ENCODE measurements at places on chromosomes 4 and X.
A peak's percentile ranks its signal among the peaks of the same experiment; 100 is the strongest.

GRCh38 chr4:123288309-123289025, 108.1 kb upstream of the SPRY1 start:
- no peak for DNase-seq

DNA sequence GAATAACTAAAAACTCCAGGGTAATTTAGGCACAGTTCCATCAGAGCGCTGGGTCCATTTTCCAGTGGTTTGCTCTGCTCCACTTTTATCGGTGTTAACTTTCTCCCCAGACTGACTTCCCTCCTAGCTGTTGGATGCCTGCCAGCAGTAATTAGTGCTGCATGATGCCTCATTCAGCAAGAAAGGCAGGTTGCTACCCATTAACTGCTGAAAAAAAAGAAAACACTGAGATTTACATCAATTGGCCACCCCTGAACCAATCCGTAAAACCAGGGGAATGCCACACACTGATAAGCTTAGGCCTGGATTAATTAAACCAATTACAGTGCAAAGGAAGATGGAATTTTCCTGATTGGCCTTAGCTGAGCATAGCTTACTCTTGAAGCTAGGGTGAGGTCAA, 182.4 kb upstream of the CXXC4 start:
- no peak for DNase-seq

GRCh38 chrX:25059273-25059672, 43.5 kb upstream of the ARX start:
- no peak for DNase-seq

DNA sequence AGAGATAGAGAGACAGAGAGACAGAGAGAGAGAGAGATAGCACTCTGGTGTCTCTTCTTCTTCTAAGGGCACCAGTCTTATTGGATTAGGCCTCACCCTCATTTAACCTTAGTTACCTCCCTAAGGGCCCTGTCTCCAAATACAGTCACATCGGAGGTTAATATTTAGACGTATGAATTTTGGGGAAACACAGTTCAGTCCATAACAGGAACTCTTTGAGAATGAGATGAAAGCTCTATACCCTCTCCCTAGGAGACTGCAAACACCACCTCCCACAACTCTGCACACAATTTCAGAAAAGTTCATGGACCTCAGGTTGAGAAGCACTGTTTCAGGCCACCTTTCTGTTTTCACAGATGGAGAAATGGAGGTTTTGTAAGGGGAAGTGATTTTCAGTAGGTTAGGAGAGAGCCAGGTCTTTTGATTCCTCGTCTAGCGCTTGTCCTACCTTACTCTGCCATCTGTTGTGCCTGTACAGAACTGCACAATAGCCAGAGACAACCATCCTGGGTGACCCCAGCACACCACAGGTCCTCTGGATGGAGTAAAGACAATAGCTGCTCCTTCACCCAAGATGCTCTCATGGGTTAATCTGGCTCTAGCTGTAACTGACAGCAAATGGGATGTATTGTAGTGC, 16.9 kb upstream of the LOC101059915 start:
- no peak for DNase-seq

- DNase-seq, result no peak
Measured at GRCh38 chr4:168822481-168822880, 187.6 kb downstream of the CBR4 start.

GRCh38 chrX:39688576-39689375, 409.0 kb downstream of the BCOR start:
- DNase-seq, result no peak

DNA sequence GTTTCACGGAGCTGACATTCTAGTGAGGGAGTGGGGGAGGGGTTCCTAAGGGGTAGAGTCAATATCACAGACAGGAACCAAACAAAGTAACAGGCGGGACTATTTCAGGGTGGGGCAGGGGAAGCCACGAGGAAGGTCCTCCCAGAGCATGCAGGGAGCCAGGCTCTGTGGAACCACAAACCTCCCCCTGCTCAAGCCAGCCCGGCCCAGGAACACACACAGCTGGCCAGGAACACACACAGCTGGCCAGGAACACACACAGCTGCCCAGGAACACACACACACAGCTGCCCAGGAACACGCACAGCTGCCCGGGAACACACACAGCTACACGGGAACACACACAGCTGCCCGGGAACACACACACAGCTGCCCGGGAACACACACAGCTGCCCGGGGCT, 24.8 kb downstream of the EVC2 start:
- no peak for DNase-seq

- no peak for DNase-seq
Measured at GRCh38 chr4:133484287-133484686, 335.2 kb downstream of the PCDH10 start.

- no peak for DNase-seq
Measured at GRCh38 chr4:19406789-19407188, 844.9 kb upstream of the SLIT2 start.

DNA sequence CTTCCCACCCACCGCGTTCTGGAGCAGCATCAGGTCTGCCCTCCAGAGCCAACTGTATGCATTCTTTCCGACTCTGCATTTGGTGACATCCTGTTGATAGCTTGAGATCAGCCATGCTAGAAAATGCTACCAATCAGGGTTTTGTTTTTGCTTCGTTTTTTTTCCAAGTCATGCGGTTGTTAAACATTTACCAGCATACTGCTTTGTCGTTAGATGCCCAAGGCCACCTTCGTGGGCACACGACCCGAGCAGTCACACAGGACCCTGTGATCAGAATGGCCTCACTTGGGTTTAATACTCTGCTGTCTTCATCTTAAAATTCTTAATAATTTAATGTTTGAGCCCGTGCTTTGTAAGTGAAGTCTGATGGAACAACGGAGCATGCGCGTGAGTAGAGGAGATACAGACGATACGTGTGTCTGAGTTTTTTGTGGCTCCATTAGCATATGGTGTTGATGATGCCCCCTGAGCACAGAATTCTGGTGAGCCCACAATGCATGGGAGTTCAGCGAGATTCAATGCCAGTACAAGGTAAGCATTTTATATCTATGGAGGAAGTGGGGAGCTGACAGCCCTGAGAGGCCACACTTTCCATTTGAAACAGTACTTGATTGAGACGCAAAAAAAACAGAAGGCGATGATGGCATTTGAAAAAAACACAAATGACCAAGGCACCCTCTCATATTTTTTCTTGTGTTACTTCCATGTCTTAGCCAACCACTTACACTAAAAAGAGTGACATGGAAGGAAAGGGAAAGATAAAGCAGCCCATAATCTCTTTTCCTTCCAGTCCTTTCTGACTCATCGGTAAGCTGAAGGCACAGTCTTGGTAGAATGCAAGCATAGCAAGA, 323.6 kb downstream of the BCOR start:
- peak; percentile 22 for DNase-seq

All from effector memory CD4-positive, alpha-beta T cell (primary cell).